Glomerular endothelial cell (primary cell): ENCODE measurements at places on chromosomes 7 and 10.

- DNase-seq = no peak
These were observed 10.4 kb downstream of the RAPGEF5 start for GRCh38 chr7:22346383-22347107.

DNA sequence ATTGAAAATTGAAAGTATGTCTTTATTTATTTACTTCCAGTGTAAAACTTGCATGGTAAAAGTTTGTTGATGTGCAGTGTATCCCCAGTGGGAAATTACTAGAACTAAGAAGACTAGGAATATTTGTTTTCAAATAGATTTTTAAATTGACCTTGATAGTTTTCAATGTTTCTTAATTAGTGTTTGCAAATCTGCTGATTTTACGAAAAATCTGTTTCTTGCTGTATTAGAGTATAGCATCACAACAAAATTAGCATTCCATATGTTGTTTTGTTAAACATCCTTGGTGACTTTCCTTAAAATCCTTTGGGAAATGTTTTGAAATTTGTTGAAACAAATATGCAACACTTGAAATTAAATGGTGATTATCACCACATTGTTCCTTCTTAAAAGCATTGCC is 425.9 kb downstream of the SUGCT start:
- no peak for DNase-seq

- no peak for DNase-seq
These were observed at the start of gene UNC5B for GRCh38 chr10:71212318-71213126. Gene UNC5B, plus strand, starts transcription at chr10:71212570. Its CDS starts 416 bp downstream, at chr10:71212986.

DNA sequence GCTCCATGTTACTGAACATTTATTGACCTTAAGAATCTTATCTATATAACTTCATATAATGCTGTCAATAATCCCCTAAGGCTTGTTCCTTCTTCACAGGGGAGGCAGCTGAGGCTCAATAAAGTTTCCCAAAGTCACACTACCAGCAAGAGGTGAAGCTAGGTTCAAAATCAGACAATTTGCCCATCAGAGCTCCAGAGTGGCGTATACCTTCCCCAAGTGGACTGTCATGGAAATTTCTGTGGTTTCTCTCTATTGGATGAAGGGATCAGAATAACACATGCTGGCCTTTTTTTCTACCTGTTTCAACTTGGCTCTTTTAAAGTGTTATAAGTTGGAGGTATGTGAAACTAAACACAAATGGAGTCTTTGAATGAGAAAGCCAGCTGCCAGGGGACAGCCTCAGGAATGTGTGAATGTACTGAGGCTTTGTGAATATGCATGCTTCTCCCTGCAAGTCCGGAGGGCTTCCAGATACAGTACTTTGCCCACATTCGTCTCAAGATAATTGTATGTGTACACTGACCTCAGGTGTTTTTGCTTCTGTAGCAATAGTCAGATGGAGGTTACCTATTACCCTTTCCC is 656.3 kb upstream of the CELF2 start:
- no peak for DNase-seq

GRCh38 chr10:133117688-133118071 is 30.0 kb downstream of the ADGRA1 start:
- no peak for DNase-seq

DNA sequence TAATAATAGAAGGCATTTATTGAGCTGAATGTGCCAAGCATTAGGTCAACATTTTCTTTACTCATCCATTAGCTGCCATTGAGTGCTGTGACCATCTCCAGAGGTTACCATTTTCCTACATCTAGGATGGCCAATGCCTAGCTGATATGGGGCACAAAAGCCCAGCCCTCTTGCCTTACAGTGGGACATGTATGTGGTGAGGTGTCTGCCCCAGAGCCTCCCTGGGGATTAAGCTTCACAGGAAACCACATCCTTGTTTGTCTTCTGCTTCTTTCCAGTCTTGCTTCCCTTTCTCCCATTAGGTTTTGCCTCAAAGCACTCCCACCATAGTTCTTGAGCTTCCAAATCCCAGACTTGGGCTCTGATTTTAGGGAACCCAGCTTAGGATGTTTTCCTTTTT is 258.7 kb downstream of the SORCS3 start:
- DNase-seq = no peak

DNA sequence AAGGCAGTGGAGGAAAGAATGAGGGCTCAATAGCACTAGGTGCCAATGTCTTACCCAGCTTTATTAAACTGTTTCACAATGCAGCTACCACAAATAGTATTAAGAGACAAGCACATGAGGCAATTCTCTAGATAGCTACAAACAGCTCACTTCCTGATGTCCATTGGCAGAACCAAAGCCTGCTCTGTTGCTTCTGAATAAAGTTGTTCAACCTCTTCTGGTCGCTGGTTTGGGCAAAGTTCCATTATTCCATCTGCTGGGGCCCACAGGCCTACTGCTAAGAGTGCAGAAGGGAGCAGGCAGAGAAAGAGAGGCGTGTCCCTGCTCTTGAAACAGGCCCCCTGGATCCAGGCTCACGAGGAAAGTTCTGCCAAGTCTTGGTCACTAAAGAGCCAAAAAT is 173.9 kb downstream of the ZNF438 start:
- DNase-seq = no peak

DNA sequence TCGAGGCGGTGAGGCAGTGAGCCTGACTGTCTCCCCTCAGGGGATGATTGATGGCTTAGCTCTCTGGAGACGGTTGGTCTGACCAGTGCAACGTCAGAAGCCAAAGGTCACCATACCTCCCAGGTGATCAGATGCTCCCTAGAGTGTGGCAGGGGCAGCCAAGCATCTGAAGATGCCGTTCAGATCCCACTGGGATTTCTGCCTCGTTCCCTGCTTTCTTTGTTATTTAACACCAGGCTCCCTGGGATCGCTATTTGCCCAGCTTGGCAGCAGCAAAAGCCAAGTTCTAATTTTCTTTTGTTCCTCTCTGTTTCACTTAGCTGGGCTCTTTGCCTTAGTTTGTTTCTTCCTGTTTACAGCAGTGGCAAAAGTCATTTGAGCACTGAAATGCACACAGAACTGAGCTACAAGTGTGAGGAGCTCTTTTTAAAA is 53.5 kb upstream of the SVIL start:
- no peak for DNase-seq

GRCh38 chr10:78470267-78471103 is 436.8 kb downstream of the RPS24 start:
- DNase-seq = no peak

DNA sequence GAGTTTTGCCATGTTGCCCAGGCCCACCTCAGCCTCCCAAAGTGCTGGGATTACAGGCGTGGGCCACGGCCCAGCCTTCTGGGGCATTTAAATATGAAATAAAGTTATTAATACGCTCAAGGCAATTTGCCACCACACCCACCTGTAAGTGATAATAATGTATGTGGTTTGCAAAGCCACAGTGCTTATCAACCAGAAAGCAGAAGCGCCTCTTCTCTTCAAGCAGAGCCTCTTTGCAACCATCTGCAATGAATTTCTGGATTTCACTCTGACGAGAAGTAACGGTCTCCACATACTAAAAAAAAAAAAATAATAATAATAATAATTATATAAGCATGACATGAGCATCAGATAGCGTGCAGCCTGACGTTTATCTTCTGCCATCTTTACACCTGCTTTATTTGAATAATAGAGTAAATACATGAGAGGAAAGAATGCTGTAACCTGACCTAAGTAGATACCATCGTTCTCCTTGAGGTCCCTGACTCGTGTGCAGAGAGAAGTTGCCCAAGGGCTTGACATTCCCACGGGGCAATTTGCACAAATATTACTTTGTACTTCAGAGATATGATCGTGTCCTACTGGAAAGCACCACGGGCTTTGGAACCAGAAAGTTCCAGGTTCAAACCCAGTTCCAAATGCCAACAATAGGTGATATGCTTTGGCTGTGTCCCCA is 34.0 kb downstream of the BRI3 start:
- no peak for DNase-seq

- no peak for DNase-seq
These were observed 39.1 kb downstream of the CDK1 start for GRCh38 chr10:60817398-60817805.

DNA sequence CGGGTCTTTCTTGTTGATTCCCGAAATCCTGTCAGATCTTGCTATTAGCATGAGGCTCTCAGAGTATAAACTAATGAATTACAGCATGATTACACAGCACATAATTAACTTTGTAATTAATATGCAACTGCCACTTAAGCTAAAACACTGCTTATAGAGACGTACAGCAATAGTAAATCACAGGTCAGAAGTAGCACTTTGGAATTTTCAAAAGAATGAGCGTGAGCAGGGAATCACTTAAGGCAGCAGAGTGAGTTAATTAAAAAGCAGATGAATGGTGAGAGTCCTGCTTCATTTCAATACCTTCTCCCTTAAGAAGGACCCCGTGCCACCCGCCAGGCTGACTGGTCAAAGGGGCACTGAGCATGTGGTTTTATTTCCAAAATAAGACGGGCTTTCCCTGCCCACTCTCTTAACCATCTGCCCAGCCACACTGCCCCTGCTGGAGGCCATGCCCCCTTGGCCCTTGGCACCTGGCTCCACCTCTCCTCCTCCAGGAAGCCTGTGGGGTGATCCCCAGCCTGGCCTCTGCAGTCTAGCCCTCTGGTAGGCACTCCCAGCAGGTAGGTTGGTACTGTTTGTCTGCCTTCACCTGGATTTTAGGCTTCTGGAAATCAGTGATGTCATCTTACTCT is 117.8 kb downstream of the ZMIZ1 start:
- DNase-seq = no peak

- no peak for DNase-seq
These were observed 49.5 kb downstream of the SFMBT2 start for GRCh38 chr10:7361316-7361715.

DNA sequence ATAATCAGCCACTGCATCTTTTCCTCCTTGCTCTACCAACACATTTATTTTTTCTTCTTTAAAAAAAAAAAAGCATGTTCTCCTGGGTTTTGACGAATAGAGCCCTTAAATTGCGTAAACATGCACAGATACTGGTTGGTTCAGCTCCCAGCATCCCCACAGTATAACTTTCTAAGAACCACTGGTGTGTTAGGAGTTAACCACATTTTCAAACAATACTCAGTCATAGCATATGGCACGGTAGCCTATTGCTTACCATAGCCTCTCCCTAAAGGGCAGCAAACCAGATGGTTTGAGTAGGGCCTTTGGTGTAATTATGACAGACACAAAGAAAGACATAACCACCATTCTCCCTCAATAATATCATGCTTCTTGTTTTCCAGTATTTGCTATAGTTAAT is 145.0 kb downstream of the LRRC4 start:
- no peak for DNase-seq

- DNase-seq = no peak
These were observed 121.5 kb downstream of the KAT6B start for GRCh38 chr10:74947781-74948401.

- no peak for DNase-seq
These were observed 724.8 kb downstream of the INHBA start for GRCh38 chr7:40978047-40978446.

DNA sequence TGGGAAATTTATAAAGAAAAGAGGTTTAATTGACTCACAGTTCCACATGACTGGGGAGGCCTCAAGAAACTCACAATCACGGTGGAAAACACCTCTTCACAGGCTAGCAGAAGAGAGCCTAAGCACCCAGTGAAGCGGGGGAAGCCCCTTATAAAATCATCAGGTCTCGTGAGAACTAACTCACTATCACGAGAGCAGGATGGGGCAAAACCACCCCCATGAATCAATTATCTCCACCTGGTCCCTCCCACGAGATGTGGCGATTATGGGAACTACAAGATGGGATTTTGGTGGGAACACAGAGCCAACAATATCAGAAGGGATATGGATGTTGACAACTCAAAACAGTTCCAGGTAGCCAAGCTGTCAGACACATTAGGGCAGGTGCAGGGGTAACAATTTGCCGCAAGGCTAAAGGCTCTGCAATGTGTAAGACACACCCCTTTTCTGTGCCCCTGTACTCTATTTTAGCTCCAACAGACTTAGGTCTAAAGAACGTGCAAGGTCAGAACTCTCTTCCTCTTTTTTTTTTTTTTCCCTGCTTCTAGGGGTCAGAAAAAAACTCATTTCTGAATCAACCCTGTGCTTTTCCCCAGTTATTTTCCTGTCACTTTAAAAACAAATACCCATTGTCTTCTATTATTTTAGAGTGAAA is 30.7 kb upstream of the RBM20 start:
- DNase-seq = no peak

DNA sequence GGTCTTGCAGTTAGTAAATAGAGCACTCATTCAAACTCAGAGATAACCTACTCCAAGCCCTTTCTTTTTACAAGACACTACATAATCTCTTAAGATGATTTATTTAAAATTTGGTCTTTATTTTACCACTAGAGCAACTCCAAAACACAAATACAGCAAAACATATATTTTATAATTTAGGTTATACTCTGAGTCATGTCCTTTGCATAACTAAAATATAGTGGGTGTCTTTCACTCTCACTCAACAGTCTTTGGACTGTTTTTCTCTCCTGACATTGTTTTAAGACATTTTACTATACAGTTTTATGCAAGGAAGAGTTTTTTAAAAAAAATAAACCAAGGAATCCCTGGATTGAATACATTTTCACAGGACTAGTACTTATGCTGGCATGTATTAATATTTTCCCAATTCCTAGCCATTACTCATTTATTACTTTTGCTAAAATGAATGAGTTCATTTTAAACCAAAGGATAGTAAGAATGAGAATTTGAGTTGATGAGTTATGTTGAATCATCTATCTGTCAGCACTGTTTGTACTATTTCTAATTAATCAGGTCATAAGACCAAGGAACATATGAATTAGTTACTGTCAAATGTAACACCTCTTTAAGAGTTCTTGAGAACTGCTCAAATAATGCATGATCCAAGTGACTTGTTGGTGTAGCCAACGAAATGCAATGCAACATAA is 303.1 kb upstream of the FZD1 start:
- no peak for DNase-seq

- no peak for DNase-seq
These were observed 92.0 kb downstream of the DLG5 start for GRCh38 chr10:77834540-77834939.

GRCh38 chr7:140017543-140017942 is 45.2 kb downstream of the PARP12 start:
- DNase-seq = no peak

DNA sequence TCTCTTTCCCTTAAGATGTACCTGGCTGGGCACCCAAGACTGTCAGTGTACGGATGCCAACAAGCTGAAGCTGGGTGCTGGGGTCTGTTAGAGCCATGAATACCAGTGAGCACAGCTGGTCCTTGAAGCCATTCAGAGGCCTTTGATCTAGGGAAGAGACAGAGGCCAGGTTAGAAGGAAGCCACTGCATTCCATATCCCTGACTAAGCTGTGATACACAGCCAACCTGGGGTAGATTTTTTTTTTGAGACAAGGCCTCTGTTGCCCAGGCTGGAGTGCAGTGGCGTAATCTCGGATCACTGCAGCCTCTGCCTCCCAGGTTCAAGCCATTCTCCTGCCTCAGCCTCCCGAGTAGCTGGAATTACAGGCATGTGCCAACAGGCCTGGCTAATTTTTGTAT is 20.8 kb downstream of the ZDHHC16 start:
- no peak for DNase-seq
